ENCODE measurements at places on chromosomes 13 and 19. TPM values are rescaled to one million over a fixed set of nuclear protein-coding genes. Genes with fewer than 3 reads are reported as not detected.

The RTBDN gene
- total RNA-seq, result not detected

The TTYH1 gene
- total RNA-seq, result 3.5 TPM

The APC2 gene
- 0.02 TPM for total RNA-seq

- no peak for ATAC-seq
These were observed 9.0 kb downstream of the TNFSF14 start for GRCh38 chr19:6660930-6661329.

- ATAC-seq, result no peak
These were observed 396.9 kb downstream of the KCTD12 start for GRCh38 chr13:76489274-76489673.

- no peak for ATAC-seq
These were observed 41.0 kb downstream of the RASL11A start for GRCh38 chr13:27311518-27312210.

- no peak for ATAC-seq
These were observed 29.1 kb downstream of the CEBPA start for GRCh38 chr19:33273065-33273736.

GRCh38 chr19:18532168-18532890 is 10.5 kb upstream of the ELL start:
- no peak for ATAC-seq

DNA sequence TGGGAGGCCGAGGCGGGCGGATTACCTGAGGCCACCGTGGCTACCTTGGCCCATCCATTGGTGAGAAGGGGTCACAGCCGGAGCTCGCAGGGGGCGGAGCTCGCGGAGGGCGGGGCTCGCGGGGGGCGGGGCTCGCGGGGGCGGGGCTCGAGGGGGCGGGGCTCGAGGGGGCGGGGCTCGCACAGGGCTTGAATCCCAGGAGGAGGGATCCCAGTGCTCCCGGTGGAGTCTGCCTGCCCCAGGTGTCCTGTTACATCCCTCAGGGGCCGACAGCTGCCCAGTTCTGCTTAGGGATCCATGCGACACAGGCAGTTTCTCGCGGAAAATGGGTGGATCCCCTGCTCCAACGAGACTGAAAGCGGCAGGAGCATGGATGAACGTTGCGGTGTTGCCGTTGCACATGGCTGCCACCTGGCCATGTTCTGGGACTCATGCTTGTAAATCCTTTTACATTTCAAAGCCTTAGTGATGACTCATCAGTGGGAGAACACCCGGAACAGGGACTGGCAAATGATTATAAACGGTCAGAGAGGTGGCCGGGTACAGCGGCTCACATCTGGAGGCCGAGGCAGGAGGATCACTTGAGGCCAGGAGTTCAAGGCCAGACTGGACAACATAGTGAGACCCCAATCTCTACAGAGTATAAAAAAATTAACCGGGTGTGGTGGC is 25.1 kb downstream of the TMPRSS9 start:
- no peak for ATAC-seq

GRCh38 chr13:45332036-45332830 is 8.8 kb downstream of the TPT1 start:
- ATAC-seq, result peak; percentile 63

DNA sequence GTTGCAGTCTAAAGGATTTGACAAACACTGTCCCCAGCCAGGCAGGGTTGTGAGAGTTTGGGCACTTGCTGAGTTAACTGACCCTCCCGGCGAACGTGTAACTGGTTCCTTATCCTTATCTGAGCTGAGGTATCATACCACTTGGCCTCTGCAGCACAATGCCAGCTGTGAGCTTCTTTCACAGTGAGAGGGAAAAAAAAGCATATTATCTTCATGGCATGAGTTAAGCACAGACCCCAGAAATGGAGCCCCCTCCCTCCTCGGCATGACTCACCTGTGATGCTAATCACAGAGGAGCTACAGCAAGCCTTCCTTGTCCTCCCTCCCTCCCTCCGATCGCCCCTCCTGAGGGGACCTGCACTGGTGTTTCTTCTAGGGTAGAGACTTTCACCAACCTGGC is 60.5 kb downstream of the EFNB2 start:
- no peak for ATAC-seq

DNA sequence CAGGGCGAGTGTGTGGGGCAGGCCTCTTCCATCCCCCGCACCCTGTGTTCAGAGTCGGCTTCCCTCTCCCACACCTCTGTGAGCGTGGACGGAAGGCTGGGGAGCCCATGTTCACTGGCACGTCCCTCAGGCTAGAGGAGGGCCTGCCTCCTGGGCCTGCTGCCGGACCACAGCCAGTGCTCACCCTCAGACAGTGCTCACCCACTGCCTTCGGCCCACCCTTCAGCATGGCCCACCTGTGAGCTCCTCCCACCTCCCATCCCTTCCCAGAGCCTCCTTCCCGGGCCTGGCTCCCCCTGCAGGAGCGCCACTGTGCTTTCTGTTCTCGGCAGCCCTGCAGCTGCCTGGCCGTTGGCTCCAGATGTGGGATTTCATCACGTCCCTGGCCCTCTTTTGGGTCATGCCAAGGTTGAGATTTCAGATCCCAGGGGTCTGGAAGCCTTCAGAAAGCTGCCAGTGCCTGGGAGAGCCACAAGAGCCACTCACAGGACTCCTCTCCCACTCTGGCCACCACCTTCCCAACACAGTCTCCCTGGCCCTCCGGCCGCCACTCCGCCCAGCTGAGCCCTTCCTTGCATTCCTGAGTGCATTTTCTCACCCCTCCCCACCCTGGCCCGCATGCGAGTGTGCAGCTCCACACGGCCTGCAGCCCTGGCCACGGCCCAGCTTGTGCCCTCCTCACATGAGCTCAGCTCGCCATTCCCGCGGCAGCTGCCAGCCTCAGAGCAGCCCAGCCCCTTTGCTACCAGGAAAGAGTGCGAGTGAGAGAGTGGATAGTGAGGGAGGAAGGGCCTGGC is 25.3 kb downstream of the CAPN12 start:
- peak; percentile 60 for ATAC-seq

GRCh38 chr13:87128491-87128890 is 542.7 kb upstream of the SLITRK5 start:
- ATAC-seq, result no peak
